ENCODE measurements at places on chromosomes 4 and X.

DNA sequence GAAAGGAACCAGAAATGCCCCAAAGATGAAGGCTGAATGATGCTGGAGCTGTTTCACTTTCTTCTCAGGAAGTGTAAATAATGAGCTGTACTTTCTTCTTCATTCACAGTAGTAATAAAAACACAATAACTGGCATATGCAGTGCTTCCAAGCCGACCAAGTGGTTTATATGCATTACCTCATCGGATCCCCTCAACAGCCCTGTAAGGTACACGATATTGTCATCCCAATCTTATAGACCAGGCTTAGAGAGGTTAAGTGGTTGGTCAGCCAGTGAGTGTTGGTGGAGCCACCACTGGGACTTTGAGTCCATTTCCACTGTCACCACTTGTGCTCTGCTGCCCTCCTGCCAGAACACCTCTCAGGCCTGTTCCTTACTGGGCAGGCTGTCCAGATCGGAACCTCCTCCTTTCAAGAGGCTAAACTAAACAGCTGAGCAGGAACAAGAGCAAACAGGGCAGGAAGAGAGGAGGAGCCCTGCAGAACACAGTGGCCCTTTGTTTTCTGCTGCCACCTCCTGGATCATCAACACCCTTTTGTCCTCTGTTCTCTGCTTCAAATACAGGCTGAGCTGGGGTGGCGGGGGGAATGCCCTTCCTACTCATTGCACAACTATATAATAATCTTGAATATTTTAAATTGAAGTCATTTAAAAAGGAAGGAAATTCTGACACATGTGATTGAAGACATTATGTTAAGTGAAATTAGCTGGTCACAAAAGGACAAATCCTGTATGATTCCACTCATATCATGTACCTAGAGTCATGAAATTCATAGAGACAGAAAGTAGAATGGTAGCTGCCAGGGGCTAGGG lies 112.5 kb upstream of the ATP6AP2 start:
- no peak for DNase-seq

- no peak for DNase-seq
Measured at GRCh38 chrX:149272690-149273463, 232.2 kb downstream of the IDS start.

DNA sequence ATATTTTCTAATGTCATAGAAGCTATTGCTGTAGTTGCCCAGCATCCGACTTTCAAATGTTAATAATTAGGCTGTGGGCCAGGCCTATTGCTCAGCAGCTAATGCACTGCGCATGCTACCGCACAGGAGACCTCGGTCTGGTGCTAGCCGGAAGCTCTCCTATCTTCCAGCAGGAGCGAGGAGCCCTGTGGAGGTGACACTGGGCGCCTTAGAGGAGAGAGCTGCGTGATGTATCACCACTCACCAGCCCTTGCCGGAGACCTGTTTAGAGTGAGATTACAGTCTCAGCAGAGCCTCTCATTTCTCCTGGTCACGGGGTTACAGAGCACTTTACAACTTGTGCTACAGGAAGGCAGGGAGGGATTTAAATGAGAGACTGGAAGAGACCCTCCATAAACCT lies 31.1 kb upstream of the MID1IP1 start:
- no peak for DNase-seq

- no peak for DNase-seq
Measured at GRCh38 chr4:9384126-9384525, 21.2 kb downstream of the USP17L30 start.

GRCh38 chrX:150558424-150558823 lies 10.0 kb upstream of the MTM1 start:
- no peak for DNase-seq

DNA sequence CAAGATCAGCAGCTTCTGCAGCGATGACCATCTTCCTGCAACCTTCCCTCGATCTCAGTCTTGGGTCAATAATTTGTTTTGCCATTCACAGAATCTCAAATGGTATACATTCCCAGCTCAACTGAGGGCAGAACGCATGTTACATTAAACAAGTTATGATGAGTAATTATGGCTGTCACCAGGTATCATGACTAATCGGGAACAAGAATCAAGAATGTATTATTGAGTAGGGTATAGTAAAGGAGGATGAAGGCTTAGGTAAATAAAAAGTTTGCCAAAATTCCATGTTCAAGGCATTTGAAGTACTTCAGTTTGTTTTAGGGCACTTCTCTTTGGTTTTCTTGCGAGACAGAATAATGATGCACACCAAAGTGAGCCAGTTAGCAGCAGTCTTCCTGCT lies 194.1 kb downstream of the SH2D1A start:
- DNase-seq, result no peak

- no peak for DNase-seq
Measured at GRCh38 chrX:37776283-37776986, 3.4 kb upstream of the CYBB start.

GRCh38 chr4:158322109-158322508 lies 111.8 kb downstream of the TMEM144 start:
- no peak for DNase-seq

- DNase-seq, result no peak
Measured at GRCh38 chr4:54276641-54277430, 47.7 kb downstream of the PDGFRA start.

GRCh38 chrX:68428431-68428830 lies 4.9 kb downstream of the OPHN1 start:
- DNase-seq, result no peak

GRCh38 chr4:72314869-72315268 lies 254.2 kb downstream of the ADAMTS3 start:
- DNase-seq, result no peak

DNA sequence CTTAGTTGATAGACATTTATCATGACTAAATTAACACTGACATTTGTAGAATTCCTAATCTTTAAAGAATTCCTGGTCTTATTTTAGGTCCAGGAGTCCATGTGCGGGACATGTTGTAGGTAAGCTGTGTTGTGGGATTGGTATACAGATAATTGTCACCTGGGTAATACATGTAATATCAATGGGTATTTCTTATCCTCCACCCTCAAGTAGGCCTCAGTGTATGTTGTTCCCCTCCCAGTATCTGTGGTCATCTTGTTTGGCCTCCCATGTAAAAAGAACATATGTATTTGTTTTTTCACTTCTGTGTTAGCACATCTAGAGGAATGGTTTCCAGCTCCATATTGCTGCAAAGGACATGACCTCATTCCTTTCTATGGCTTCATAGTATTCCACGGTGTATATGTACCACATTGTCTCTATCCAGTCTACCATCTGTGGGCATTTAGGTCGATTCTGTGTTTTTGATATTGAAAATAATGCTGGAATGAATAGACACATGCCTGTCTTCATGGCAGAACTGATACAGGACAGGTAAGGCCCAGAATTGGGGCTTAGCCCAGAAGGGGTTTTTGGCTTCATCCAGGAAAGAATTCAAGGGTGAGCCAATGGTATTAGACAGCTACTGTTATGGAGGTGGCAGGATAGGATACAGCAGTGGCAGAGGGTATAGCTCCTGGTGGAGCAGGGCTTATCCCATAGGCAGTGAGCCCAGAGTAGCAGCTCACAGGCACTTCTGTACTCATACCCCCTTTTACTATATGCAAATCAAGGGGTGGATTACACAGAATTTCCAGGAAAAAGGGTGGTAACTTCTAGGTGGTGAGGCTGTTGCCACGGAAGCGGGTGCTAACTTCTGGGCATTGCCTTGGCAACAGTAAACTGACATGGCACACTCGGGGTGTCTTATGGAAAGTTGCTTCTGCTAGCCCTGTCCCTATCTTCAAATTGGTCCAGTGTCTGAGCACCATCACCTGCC lies 66.1 kb upstream of the WDR1 start:
- DNase-seq, result no peak

DNA sequence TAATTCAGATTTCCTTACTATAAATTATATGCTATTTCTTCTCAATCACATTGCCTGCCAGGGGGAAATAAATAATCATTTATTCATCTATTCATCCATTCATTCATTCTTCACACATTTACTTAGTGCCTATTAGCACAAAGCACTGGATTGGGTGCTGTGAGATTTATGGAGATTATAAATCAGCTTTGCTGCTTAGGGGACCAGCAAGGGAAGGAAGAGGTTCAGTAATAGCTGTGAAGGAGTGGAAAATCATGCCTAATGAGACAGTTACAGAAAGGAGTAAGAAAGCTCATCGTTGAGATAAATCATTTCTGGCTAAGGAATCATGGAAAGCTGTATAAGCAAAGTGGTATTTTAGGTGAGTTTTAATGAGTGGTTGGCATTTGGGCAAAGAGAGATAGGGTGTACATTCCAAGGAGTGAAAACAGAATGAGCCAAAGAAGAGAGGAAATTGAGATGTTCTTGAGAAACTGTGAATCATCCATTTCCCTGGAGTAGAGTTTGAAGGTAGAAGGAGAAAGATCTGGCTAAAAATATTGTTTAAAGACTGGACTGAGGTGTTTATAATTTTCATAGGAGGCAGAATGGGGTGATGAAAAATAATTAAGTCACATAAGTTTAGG lies 9.6 kb downstream of the ARSJ start:
- no peak for DNase-seq

GRCh38 chrX:100409610-100410590 lies at the start of gene PCDH19:
PCDH19 (minus strand) TSS chrX:100410273; CDS start chrX:100408597, 1,676 bp downstream.
- DNase-seq, result no peak

GRCh38 chrX:132990835-132991234 lies 32.4 kb upstream of the HS6ST2 start:
- DNase-seq, result no peak

GRCh38 chrX:40004921-40005291 lies 92.9 kb downstream of the BCOR start:
- DNase-seq, result no peak

DNA sequence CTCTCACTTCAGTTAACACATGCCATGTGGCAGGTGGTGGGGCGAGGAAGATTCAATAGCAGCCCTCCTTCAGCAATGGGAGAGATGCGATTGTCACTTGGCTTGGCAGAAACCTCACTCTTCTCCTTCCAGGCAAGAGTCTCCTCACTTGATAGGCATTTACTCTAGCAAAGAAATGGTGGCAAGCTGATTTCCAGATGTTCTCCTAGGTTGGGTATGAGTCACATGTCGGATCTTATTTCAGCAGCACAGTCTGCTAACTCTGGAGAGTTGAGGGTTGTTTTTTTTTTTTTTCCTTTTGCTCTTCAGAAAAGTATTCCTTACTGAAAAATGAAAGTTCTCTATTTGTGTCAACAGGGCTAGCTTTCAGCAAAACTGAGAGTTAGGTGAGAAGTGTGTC lies 119.5 kb upstream of the CHRDL1 start:
- DNase-seq, result peak; percentile 28

DNA sequence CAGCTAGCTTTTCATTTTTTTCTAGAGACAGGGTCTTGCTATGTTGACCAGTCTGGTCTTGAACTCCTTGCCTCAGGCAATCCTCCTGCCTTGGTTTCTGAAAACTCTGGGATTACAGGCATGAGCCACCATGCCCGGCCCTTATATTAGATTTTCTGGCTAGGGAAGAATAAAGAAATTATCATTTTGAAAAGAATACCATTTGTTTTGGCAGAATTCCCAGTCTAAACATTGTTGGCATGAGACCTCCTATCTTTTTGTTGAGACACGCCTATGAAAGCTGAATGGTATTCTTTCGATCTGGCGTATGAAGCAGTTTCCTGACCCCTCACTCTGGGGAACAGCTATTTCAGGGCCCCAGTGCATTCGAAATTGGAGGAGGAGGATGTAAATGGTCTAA lies 107.0 kb downstream of the REPS2 start:
- no peak for DNase-seq

DNA sequence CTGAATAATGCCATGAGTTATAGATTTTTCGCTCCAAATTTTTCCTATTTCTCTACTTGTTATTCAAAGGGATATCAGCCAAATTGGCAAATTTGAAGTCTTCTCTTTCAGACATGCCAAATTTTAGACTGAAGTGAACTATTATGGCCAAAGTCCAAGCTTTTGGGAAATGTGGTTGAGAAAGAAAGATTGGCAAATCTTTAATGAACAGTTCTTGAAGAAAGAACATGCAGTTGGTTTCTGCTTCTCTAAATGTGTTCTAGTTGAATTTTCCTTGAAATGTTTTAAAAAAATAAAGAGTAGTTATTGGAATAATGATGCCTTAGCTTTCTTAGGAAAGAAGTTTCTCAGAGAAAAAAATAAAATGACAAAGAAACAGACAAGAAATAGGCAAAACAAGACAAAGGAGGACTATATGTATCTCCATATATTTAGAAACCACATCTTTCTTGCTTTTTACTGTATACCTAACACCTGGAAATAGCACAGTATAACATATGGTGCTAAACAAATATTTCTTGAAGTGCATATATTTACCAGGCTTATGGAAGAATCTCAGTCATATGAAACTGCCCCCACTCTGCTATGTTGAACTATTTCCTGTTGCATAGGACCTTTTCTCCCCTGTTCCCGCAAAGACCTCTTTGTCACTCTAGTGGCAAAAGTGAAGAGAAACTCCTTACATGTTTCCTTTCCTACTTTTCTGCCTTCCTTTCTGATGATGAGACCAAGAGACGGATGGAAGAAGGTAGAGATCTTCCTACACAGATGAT lies 250.0 kb downstream of the ARHGAP24 start:
- DNase-seq, result no peak

Measured in HS-5 (cell line).